Neural progenitor cell (in vitro differentiated cells): ENCODE measurements at places on chromosomes 6 and 20.

DNA sequence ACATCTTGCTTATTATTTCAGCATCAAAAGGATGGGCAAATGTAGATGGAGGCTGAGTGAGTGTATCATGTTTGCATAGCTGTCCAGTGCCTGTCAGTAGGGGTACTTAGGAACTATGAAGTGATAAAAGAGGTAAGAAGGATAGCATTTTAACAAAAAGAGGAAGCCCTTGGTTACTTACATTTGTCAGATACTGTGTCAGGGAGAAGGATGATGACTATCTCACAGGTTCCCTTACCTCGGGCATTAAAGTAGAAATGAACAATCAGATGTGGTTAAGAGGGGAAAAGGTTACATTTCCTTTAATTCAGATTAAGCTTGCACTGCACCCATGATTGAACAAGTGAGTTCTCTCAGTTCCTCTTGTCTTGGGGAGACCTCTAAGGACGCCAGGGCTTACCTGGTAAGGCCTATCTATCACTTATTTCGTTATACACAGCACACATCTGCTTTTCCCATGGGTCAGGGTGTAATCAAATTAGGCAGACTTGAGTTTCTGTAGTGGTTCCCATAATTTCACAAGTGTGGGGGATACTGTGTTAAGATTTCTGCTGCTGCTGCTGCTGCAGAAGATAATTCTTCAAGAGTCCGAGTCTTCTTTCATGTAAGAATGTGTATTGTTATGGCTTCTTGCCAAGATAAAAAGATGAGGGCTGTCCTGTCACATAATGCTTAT, 4.5 kb downstream of the FOXO3 start:
- DNase-seq, result no peak

DNA sequence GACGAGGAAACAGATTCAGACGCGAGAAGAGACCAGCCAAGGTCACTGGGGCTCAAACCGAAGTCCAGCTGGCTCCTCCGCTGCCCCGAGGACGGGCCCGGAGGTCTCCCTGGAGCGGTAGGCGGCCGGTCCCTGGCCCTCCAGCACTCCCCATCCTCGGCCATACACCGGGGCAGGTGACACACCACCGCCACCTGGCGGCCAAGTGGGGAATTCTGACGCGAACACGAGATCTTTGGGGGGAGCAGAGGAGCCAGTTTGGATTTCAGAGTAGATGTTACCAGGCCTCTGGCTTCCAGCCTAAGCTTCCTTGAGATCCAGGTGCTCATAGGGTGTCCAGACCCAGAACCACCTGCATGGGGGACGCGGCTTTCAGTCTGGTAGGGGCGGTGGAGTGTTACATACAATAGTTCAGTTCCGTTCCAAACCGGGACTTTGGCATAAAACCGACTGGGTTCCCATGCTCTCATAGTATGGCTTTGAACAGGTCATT, 16.1 kb downstream of the BPIFB1 start:
- DNase-seq, result peak; percentile 88

- no peak for DNase-seq
Observed at GRCh38 chr6:149854532-149854931, 9.6 kb downstream of the LRP11 start.

DNA sequence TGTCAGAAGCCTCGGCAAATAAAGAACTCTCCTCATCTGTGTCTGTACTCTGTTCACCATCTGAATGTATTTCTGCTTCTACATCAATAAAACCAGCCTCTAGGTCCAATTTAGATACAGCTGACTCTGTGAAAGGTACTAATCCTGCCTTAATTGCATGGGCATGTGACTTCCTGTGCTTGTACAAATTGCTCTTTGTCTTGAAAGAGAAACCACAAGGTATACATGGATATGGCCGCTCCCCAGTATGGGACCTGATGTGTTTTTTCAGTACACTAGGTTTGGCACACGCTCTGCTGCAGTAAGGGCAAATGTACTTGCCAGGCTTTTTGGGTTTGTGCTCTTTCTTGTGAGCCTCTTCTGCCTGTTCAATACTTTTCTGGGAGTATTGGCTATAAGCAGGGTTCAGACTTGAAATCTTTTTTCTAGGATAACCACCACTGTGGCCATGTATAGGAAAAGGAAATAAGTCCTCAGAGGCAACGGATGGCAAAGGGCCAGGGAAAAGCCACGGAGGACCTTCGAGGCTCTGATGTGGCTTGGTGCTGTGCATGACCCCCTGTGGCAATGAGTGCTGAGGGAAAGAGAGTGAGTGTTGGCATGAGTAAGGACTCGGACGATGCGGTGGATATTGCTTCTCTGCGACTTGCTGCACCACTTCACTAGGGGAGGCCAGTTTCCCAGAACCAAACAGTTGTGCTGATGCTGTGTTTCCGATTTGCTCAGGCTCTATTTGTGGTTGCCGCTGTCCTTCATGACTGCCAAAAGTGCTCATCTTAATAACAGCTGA, 170.9 kb downstream of the HIVEP2 start:
- DNase-seq, result no peak

GRCh38 chr6:142378138-142378875, 76.5 kb downstream of the ADGRG6 start:
- no peak for DNase-seq

DNA sequence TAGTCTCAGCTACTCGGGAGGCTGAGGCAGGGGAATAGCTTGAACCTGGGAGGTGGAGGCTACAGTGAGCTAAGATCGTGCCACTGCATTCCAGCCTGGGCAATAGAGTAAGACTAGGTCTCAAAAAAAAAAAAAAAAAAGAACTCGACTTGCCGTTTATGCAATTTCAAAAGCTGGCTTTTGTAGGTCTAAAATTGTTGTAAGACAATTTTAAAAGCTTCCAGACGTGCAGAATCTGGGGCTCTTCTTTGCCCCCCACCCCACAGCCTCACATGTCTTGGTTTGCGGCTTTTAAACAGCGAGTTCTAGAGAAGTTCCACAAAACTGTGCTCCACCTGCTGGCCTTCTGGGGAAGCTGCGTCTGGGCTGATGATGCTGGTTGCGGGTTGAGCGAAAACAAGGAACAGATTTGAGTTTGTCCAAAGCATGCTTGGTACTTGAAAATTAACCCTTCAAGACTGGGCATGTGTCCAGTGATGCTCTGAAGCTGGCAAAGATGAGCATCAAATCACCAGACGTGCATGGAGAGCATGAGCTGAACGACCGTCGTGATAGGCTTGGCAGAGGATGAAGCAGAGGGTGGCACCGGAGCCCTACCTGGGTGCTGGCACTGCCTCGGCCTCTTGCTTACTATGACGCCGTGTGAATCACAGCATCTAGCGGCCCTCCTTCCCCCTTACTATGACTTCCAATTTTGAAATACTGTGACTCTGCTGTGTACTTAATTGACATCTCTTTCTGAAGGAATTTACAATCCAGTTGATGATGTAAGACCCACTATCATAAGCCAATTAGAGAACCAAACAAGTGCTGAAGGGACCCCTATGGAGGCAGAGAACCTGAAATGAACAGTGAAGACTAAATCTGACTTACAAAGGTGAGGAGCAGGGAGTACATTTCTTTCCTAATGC, 171.4 kb downstream of the GMPR start:
- peak; percentile 77 for DNase-seq
